SK-MEL-5 (cell line): ENCODE measurements at places on chromosomes 6 and 20.
A peak's percentile ranks its signal among the peaks of the same experiment; 100 is the strongest.

- DNase-seq, result peak; percentile 78
Observed at GRCh38 chr20:1108437-1108920, 9.9 kb upstream of the PSMF1 start.

GRCh38 chr6:145685932-145686331, 49.4 kb downstream of the EPM2A start:
- DNase-seq, result no peak

GRCh38 chr6:138382498-138383265, 5.0 kb downstream of the SMIM28 start:
- no peak for DNase-seq

DNA sequence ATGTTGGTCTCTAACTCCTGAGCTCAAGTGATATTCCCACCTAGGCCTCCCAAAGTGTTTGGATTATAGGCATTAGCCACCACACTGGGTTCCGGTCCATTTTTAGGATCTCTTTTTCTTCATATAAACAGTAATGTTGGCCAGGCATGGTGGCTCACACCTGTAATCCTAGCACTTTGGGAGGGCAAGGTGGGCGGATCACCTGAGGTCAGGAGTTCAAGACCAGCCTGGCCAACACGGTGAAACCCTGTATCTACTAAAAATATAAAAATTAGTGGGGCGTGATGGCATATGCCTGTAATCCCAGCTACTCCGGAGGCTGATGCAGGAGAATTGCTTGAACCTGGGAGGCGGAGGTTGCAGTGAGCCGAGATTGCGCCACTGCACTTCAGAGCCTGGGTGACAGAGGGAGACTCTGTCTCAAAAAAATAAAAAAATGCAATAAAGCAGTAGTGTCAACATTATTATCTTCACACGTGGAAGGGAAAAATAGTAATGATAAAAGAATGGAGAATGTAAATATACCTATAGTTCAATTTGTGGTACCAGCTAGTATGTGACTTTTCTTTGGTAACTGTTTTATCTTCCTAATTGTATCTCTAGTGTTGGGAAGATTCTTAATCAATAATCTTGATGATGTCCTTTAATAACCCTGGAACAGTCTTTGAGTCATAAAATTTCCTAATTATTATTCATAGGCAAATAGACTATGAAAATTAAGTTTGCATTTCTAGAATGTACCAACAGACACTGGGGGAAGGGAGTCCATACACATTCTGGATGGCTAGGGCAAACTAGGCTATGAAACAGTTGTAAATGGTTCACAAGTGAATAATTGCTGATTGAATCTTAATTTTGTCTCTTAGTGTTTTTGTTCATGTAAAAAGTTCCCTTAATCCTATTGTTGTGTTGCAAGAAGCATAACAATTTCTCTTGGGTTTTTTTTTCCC, 3.6 kb downstream of the PARD6B start:
- DNase-seq, result no peak

- DNase-seq, result no peak
Observed at GRCh38 chr6:160065200-160065599, 56.4 kb upstream of the SLC22A1 start.

DNA sequence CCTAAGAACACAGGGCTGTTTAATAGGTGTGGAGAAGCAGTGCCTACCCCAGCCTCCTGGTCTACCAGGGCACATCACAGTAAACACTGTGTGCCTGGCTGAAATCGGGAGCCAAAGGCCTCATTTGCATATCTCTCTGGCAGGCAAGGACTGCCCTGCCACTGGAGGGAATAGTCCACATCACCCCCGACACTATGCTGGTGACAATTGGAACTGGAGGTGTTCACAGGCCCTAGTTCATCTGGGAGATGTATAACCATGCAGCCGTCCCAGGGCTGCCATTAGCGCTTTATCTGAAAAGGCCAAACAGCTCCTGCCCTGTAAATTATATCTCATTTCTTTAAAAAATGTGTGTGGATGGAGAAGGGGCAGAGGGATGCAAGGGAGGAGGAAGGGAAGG, 150.3 kb downstream of the LINC00237 start:
- no peak for DNase-seq

- DNase-seq, result no peak
Observed at GRCh38 chr6:8608737-8609136, 173.4 kb upstream of the SLC35B3 start.

- DNase-seq, result no peak
Observed at GRCh38 chr6:105191351-105191750, 11.5 kb upstream of the POPDC3 start.

DNA sequence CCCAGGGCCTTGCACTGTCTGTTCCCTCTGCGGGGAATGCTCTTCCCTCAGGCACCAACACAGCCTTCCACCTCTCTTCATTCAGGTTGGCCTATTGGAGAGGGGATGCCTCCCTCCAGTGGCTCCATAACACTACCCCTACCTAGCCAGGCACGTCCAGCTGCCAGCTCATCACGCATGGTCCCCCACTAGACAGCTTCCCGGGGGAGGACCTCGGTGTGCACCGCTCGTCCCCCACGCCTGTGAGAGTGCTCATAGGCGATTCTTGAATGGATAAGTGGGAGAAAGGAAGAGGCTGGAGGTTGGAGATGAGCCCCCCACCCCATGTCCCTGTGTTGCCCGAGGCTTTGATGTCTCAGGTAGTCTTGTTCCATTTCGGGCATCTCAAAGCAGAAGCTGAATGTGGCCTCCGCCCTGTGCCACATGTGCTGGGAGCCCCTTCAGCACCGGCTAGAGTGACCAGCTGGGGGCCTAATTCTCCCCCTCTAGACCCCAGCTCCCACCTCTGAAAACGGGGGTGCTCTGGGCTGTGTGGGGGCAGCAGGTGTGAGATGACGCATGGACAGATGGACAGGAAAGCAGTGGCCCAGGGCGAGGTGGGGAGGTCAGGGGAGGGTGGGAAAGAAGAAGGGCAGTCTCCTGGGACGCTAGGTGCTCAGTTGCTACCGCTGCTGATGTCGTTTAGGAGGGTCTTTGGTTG, 333.0 kb downstream of the TAF4 start:
- DNase-seq, result no peak

GRCh38 chr6:142669471-142670351, 275.3 kb downstream of the HIVEP2 start:
- DNase-seq, result no peak

DNA sequence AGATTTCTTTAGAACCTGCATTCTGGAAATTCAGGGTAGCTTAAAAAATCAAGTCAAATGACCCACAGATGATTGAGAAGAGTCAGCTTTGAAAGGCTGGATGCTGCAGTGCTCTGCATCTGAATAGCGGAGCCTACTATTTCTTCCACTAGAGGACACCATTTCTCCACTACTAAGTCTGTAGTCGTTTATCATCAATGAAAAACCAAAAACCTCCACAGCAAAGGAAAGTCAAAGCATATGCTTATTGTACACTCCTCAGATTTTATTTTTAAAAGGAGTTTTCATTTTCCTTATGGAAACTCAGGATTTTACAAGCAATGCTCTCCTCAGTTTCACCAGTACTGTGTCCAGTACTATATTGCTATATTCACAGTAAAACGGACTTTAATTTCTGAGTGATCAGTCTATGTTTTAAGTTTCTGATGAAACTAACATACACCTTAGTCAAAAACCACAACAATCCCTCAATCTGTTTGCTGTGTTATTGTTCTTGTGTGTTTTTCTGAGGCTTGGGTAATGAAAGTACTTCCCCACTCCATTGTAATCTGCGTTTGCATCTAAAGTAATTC, 50.5 kb upstream of the ENPP5 start:
- peak; percentile 61 for DNase-seq

GRCh38 chr6:20983961-20984360, 449.7 kb downstream of the CDKAL1 start:
- no peak for DNase-seq

DNA sequence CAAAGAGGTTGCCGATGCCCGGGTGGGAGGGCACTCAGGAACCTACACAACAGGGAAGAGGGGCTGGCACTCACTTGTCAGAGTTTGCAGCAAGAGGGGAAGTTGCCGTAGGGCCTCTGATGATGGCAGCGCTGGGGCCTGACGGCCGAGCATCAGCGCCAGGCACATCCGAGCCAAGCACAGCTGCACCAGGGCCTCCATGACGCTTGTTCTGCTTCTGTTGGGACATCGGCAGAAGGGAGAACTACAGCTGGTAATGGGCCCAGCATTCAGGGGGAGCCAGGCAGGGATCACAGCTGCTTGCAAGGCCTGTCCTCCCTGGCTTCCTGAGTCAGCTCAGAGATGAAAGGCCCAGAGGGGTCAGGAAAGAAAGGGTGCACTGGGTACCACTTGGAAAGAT, 367.7 kb downstream of the CDH4 start:
- DNase-seq, result no peak

GRCh38 chr6:137772541-137773250, 94.4 kb upstream of the TNFAIP3 start:
- no peak for DNase-seq
